Testis (tissue), 5 donors: ENCODE measurements at places on chromosomes 3 and 15. TPM values are rescaled to one million over a fixed set of nuclear protein-coding genes. Genes with fewer than 3 reads are reported as not detected.

CHRNA5 gene
- total RNA-seq: 4.4 TPM

ANKRD34C gene
- total RNA-seq: 0.12 TPM

NR2E3 gene
- 4.3 TPM for total RNA-seq

GRCh38 chr3:45272032-45272810, 46.1 kb upstream of the TMEM158 start:
- no peaks in the 10 kb centered on the region for H3K36me3 ChIP-seq
- no peaks in the 10 kb centered on the region for H3K4me1 ChIP-seq
- H3K4me3 ChIP-seq: no peak overlapping the region
- DNase-seq: no peak
- no peak overlapping the region for H3K27ac ChIP-seq

DNA sequence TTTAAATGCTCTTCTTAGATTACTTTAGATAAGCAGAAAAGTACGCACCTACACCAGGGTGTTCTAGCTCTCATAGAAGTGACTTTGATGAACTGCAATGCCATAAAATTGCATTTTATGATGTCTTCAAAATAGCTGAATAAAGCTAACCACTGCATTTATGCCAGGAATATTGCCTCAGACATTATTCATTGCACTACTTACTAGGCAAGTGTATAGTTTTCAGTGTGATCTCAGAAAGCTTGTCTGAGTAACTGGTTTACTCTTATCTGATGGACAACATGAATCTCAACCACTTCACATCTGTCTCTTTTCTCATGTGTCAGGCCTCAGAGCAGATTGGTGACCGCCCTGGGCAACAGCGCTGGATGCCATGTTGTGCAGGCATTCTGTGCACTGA, 119.3 kb upstream of the SLC2A2 start:
- no peaks in the 10 kb centered on the region for H3K27me3 ChIP-seq
- DNase-seq: no peak
- H3K36me3 ChIP-seq: no peaks in the 10 kb centered on the region
- H3K4me1 ChIP-seq: no peaks in the 10 kb centered on the region
